ENCODE measurements at places on chromosomes 4 and X.

DNA sequence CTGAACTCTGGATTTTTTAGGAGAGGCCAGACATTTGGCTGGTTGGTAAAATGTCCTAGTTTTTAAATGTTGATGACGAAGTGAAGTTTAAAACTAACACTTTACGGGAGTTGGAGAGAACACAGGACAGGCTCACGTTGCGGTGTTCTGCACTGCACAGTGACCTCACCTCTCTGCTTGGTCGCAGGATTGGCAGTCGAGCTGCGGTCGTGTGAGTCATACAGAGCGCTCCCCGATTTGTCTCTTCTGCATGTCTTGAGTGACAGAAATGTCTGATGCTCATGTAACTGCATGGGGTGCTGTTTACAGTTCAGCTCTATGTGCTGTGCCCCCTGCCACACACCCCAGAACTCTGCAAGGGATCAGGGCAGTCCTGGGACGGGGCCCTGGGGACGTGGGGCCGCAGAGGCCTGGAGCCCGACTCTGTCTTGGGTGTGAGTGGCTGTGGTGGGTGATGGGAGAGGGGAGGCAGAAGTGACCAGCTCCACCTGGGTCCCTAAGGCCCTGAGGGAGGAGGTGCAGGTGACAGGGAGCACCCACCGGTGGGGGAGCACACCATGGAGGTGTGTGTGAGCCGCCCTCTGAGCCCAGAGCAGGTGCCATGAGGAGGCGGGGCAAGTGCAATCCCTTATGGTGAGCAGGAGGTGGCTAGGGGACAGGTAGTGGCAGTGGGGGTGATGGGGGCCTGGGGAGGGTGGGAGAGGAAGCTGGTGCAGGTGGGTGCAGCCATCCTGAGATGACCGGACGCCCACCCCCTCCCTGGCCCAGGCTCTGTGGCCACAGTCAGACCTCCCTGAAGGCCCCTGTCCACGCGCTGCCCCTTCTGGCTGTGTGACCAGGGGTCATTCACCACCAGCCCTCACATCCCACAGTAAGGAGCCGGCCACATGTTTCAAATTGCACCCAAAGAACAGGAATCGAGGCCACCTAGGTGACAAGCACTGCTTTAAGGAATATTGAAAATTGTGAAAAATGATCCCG lies 77.9 kb upstream of the ADRA2C start:
- no peak for DNase-seq

DNA sequence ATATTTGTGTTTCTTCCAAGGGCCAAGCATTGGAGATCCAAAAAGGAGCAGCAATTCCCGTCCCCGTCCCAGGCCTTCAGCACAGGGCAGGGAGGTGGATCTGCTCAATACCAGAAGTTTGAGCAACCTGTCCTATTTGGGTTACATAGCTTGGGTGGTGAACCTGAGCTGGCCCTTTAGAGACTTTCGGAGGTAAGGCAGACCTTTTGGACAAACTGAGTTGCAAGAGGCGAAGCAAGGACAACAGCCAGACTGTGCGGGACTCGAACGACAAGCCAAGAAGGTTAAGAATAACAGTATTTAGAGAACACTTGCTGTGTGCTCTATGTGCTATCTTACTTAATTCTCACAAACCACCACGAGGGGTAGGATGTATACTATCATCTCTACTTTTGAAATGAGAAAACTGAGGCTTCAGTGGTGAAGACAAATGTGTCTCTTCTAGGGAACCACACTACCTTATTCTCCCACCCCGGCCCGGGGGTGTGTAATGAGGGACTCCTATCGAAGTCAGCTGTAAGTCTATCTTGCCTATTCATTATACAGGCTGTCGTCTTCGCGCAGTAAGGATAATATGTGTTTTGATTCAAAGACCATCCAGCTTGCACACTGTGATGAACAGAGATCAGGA lies 1.3 kb downstream of the NOP14 start:
- DNase-seq = peak; percentile 89

GRCh38 chr4:47744253-47744652 lies 93.6 kb downstream of the CORIN start:
- DNase-seq = no peak

DNA sequence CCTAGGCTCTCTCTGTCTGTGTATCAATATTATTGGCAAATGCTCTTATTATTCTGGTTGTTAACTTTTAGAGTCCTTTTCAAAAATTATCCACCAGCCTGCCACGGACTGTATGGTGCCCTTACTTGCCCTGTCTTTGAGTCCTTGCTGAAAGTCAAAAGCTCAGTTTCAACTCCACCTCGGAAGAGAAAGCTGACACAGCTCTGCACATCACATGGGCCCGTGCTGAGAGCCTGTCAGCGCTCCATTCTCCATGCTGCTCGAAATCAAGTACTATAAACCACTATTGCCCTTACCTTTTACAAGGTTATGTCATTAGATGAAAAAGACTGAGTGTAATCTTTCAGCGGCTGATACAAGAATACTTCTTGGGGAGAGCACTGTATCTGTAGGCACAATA lies 141.0 kb downstream of the CORIN start:
- no peak for DNase-seq

- no peak for DNase-seq
These were observed 8.0 kb downstream of the SHOX start for GRCh38 chrX:638482-639131.

DNA sequence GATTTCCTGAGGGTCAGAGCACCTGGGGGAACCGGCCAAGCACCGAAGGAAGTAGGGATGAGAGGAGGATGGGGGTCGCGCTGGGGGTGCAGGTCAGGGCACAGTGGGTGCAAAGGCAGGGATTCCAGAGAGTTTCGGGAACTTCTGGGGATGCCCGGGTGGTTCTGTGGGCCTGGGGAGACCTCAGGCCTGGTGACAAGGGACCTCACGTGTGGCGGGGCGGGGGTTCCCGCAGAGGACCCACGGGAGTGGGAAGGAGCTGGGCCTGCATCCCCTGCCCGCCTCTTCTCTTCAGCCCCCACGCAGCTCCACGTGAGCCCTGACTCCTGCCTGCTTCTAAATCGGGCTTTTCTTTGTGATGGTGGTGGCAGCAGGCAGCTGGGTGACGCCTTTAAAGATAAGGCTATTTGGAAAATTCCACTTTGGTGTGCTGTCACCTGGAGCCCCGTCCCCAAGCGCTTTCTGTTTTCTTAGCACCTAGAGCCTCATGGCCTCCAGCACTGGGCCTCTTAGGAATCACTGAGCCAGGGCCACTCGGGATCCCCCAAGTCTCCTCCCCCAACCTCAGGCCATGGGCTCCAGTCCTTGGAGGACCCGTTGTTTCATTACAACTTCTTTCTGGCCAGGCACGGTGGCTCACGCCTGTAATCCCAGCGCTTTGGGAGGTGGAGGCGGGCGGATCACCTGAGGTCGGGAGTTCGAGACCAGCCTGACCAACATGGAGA lies 7.1 kb upstream of the TBC1D14 start:
- DNase-seq = no peak

GRCh38 chrX:48560056-48560455 lies 14.2 kb upstream of the RBM3 start:
- DNase-seq = no peak

- DNase-seq = peak; percentile 55
These were observed 16.9 kb downstream of the WDR1 start for GRCh38 chr4:10099499-10100325.

DNA sequence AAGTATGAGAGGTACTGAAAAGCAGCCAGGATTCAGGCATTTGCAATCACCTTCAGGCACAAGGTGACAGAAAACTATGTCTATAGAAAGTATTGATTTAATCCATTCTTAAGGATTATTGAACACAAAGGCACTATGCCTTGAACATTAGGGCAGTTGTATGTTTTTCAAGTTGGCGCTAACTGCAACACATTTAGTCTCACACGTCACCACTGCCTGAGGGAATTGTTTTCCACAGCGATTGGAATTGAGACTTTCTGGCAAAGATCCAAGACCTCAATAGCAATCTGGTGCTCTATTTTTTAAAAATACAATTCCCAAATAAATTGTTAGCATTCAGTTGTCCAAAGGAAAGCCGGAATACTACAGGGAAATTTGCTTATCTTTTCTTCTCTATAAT lies 52.7 kb upstream of the FTHL17 start:
- no peak for DNase-seq

DNA sequence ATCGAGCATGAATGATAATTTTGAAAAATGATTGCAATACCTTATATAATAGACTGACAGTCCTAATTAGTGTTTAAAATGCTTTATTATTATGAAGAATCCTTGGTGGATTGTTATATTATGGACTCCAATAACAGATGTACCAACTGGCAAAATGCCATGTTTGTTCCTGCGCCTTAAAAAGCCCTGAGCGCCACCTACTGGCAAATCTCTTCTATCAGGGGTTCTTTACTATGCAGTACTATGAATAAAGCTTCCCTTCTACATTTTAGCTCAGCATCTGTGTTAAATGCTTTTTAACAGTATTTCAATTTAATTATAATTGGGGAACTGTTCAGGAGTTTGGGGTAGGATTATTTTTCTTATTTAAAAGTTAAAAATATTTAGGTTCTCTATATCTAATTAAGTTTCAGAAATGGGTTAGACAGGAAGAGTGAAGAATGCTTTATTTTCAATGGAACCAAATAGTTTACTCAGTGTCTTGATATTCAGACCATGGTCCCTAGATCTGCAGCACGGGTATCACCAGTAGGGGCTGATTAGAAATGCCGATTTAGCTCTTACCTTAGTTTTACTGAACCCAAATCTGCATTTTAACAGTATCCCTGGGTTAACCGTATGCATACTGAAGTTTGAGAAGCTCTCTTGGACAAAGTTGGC lies 20.0 kb downstream of the CFAP97 start:
- peak; percentile 79 for DNase-seq

GRCh38 chr4:8514391-8514790 lies 65.8 kb upstream of the GPR78 start:
- DNase-seq = no peak

DNA sequence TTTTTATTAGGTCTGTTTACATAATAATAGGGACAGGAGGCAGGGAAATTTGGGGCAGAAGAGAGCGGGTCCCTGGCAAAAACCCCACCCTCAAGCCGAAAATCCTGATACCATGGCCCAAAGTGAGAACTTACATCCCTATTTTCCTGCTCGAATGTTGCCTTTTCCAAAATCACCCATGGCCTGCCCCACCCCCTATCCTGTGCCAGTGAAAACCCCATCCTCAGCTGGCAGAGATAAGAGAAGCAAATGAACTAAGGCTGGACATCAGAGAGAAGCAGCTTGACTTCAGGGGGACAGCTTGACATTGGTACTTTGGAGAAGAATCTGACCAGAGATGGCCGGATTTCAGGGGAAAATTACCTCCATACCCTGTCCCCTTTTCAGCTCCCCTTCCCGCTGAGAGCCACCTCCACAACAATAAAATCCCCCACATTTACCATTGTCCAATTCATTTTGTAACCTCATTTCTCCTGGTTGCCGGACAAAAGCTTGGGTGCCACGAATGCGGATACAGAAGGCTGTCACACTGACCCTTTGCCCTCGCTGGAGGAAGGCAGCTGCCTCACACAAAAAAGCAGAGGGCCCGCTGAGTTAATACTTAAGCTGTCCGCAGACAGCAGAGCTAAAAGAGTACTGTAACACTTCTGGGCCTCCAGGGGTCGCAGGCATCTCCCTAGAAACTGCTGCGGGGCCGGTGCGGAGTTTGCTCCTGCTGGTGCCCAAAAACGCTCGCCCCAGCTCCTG lies 196.2 kb downstream of the SNCA start:
- DNase-seq = peak; percentile 3

GRCh38 chr4:61200916-61201526 lies 895 bp downstream of the ADGRL3 start:
- no peak for DNase-seq

GRCh38 chr4:88659055-88659889 lies 38.4 kb downstream of the NAP1L5 start:
- DNase-seq = peak; percentile 30

DNA sequence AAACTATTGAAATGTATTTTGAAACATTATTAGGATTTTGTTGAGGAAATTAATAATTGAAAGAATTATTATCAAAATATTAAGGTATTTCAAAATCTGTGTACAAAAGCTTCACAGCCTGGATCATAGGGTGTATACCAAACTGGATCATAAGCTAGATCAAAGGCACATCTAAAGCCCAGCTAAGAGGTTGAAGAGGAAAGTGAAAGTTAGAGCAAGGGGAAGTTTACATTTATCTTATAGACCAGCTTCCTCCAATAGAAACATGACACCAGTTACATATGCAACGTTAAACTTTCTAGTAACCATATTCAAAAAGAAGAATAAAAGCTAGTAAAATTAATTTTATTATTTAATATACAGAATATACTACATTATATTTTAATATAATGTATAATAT lies 227.2 kb upstream of the BMP3 start:
- DNase-seq = no peak

DNA sequence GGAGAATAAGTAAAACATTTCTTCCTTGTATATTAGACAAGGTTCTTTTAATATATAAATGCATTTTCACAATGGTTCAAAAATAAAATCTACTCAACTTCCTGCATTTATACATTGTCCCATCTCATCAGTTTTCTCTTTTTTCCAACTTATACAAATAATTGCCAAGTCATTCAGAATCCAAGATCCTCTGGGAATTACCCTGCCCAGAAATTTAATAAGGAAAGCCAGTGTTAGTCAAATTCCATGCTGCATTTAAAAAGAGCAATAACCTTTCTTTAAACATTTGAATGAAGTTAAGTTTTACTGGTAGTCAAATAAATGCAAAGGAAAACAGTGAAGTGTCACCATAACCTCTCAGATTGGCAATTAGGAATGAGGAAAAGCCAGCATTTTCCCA lies 357.9 kb downstream of the PPP3CA start:
- DNase-seq = no peak

DNA sequence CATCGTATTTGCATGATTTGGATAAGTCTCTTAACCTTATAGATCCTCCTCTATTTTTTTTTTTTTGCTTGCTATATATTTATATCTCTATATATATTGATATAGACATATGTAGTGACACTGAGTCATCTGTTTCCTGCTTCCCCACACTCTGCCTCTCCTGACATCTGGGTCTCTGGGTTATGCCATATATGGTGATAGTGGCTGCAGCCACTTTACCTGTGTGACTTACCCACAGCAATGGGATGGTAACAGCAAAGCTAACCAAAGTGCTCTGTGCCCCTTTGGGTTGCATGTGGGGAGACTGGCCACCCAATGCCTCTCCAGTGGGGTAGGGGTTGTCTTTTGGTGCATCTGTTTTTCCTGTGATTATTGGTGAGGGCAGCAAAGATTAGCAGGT lies 14.5 kb downstream of the CMC4 start:
- DNase-seq = peak; percentile 40

GRCh38 chr4:41507291-41507947 lies 30.5 kb upstream of the LIMCH1 start:
- no peak for DNase-seq

GRCh38 chr4:26884486-26884988 lies 23.9 kb downstream of the STIM2 start:
- peak; percentile 68 for DNase-seq

Data from activated CD4-positive, alpha-beta T cell treated with anti-CD3 and anti-CD28 coated beads, Interleukin-2, Interleukin-6, amounts not matched to agents 100 ng/mL and 50 ng/mL, durations not matched to agents 16 hours and 8 hours (primary cell).